Dermis microvascular lymphatic vessel endothelial cell (primary cell): ENCODE measurements at places on chromosomes 7 and 10.

GRCh38 chr10:43127442-43127841 lies 10.8 kb upstream of the CSGALNACT2 start:
- DNase-seq, result no peak

DNA sequence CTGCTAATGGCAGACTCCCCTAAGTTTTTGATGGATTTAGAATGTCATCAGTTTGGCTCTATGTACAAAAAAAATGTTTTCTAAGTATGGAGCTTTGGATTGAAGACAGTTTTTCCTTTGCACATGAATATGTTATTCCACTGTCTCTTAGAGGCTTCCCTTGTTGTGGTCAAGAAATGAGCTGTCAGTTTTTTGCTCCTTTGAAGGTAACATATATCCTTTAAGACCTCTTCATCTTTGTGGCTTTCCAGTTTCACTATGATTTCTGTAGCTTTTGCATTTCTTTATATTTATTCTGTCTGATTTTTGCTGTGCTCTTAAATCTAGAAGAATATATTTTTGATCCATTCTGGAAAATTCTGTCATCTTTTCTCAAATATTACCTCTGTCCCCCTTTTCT lies 15.8 kb upstream of the ODAD2 start:
- no peak for DNase-seq

GRCh38 chr7:24948739-24949138 lies 31.2 kb downstream of the OSBPL3 start:
- peak; percentile 49 for DNase-seq

DNA sequence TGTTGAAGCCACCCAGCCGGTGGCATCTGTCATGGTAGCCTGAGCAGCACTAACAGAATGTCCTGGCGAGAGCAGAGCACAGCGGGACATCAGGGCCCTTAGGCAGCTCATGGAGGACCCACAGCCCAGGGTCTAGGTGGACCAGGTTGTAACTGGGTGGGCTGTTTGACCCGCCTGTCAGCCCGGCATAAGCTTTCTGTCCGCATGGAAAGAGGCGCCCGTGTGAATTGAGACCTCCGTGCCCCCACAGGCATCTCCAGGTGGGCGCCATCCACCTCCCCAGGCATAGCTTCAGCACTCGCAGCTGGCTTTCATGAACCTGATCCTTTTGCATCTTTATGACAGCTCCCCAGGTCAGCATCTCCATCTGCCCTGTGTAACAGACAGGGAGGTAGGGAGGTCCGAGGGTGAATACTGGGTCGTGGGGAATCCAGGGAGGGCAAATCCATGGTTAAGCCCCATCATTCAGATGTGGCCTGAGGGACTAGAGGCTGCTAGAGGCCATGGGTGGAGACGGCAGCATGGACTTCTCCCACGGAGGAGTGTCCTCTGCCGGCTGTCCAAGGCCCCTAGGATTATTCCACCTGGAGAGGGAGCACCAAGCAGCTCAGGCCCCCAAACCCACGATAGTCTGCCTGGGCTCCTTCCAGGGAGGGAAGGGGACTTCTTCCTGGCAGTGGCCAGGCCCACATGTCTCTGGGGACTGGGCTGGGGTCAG lies 371.6 kb upstream of the MKI67 start:
- no peak for DNase-seq

- no peak for DNase-seq
Measured at GRCh38 chr10:84668186-84668763, 339.9 kb downstream of the CCSER2 start.

GRCh38 chr10:24351961-24352360 lies 143.0 kb downstream of the KIAA1217 start:
- no peak for DNase-seq

GRCh38 chr7:81774551-81774950 lies 4.7 kb upstream of the HGF start:
- DNase-seq, result no peak

DNA sequence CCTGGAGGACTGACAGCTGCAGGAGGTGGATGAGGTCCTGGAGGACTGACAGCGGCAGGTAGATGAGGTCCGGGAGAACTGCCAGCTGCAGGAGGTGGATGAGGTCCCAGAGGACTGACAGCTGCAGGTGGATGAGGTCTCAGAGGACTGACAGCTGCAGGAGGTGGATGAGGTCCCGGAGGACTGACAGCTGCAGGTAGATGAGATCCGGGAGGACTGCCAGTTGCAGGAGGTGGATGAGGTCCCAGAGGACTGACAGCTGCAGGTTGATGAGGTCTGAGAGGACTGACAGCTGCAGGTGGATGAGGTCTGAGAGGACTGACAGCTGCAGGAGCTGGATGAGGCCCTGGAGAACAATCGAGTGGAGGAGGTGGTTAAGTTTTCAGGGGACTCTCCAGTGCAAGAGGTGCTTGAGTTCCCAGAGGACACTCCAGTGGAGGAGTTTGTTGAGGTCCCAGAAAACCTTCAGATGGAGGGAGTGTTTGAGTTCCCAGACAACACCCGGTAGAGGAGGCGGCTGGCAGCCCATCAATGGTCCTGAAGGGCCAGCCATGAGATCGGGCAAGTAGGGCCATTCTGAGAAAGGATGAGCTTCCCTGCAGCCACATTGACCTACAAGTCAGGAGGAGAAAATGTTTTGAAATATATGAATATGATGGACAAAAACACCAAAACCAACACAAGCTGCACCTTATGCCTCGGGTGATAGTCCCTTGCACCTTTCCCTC lies 4.7 kb upstream of the EIF5AL1 start:
- DNase-seq, result no peak

DNA sequence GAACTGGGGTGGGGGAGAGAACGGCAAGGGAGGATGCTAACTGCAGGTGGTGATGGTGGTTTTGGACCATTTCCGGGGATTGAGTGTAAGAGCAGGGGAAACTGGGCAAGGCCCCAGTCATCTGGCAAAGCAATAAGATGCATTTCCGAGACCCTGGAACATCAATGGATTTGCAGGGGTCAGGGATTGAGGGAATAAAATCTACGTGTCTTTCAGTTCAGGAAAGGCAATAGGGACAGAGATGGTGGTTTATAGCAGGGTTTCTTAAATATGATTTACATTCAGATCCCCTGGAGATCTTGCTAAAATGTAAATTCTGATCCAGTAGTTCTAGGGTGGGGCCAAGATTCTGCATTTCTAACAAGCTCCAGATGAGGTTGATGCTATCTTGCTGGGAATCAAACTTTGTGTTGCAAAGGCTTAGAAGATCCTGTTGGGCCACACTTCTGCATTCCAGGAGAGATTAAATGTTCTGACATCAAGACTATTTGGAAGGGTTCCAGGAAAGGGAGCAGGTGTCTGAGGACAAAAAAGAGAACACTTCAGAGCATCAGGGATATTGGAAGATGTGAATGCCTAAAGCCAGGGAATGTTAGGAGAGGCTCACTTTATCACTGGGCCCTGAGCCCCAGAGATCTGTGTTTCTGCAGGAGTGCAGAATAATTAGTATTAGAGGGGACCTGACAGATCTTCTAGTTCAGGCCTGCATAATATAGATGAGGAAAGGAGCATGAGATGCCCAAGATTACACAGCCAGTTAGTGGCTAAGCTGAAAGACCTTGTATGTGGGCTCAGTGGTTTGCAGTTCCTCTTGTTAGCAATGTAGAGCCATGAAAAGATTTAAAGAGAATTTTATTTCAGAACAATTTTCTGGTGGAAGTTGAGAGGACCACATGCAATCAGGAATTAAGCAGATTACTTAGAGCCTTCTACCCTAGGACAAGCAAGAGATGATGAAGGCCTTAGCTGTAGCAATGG lies 32.4 kb downstream of the BLNK start:
- no peak for DNase-seq

DNA sequence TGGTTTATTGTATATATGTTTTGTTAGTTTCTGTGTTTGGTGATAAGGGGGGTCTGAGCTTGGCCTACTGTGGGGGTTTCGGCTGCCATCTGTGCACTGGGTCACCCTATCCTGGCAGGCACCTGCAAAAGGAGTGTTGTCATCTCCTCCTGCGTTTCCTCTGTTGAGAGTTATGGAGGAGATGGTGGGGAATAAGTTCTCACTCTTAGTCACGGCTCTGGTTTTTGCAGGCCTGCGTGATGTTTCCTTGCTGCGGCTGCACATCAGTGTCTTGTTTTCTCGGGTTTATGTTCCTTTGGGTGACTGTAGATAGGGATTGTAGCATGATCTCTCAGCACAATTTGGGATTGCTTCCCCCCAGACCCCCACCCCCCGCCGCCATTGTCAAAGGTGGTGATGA lies 36.8 kb downstream of the CCM2 start:
- DNase-seq, result no peak

GRCh38 chr10:86066696-86067095 lies 299.9 kb downstream of the GRID1 start:
- no peak for DNase-seq

GRCh38 chr7:4103352-4104091 lies 578.6 kb upstream of the FOXK1 start:
- DNase-seq, result no peak

GRCh38 chr7:26370011-26370410 lies 78.3 kb downstream of the SNX10 start:
- peak; percentile 71 for DNase-seq

DNA sequence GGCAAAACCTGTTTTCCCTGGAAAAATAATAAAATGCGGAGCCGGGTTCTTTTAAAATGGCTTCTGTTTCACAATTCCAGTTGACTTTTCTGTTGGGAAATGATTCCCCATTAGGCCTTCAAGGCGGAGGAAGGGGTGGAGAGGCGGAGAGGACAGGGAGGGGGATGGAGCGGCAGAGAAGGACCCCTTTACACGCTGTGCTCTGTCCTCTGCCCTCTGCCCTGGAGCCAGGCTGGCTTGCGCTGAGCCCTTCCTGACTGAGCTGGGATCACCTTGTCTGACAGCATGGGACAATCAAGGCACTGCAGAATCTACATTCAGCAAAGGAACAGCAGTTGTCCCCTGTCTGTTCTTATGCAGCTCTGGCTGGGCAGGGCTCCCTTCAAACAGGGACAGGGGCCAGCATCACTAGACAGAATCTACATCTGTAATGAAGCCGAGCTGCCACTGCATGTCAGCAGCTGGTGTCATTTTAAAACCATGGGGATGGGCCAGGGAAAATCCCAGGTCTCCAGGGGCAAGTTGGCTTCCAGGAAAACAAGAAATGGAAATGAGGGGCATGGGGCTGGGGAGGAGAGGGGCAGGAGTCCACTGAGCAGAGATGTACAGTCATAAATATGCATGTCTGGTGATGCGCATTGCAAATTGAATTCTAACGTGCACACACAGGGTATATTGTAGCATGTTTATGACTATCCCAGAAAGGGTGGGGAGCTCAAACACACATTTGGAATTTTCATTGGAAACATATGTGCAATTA lies 120.0 kb downstream of the MKX start:
- no peak for DNase-seq
